ENCODE measurements at places on chromosomes 12 and 14. TPM values are rescaled to one million over a fixed set of nuclear protein-coding genes. Genes with fewer than 3 reads are reported as not detected.

Gene DNAI7
- 1.8 TPM for total RNA-seq

DNA sequence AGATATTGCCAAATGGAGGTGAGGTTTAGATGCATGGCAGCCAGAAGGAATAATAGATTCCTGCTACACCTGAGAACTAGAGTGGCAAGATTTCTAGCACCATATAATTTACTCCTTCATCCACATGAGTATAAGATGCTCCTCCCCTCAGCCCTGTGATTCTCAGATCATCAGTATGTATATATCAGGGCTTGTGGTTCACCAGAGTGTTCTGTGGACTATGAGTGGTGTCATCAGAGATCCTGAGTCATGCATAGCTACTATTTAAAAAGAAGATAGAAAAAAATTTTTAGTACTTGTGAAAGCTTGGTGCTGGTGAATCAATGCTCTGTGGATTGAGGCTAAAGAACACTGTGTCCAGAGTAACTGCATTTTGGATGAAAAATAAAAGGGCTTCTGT lies 285.9 kb downstream of the BMP4 start:
- H3K27ac ChIP-seq: no peak overlapping the region
- H3K4me3 ChIP-seq: no peak overlapping the region
- H3K27me3 ChIP-seq: no peaks in the 10 kb centered on the region
- DNase-seq: no peak
- H3K36me3 ChIP-seq: no peaks in the 10 kb centered on the region

- no peak overlapping the region for H3K4me3 ChIP-seq
- DNase-seq: no peak
- H3K4me1 ChIP-seq: no peaks in the 10 kb centered on the region
- no peak overlapping the region for H3K27ac ChIP-seq
- no peaks in the 10 kb centered on the region for H3K36me3 ChIP-seq
Measured at GRCh38 chr12:89858718-89859117, 150.1 kb upstream of the ATP2B1 start.

GRCh38 chr12:93108985-93109384 lies 179.9 kb upstream of the EEA1 start:
- H3K27ac ChIP-seq: peak overlapping the region; percentile 11
- H3K27me3 ChIP-seq: no peaks in the 10 kb centered on the region
- H3K36me3 ChIP-seq: no peaks in the 10 kb centered on the region
- peaks cover 17% of the 10 kb centered on the region for H3K4me1 ChIP-seq

DNA sequence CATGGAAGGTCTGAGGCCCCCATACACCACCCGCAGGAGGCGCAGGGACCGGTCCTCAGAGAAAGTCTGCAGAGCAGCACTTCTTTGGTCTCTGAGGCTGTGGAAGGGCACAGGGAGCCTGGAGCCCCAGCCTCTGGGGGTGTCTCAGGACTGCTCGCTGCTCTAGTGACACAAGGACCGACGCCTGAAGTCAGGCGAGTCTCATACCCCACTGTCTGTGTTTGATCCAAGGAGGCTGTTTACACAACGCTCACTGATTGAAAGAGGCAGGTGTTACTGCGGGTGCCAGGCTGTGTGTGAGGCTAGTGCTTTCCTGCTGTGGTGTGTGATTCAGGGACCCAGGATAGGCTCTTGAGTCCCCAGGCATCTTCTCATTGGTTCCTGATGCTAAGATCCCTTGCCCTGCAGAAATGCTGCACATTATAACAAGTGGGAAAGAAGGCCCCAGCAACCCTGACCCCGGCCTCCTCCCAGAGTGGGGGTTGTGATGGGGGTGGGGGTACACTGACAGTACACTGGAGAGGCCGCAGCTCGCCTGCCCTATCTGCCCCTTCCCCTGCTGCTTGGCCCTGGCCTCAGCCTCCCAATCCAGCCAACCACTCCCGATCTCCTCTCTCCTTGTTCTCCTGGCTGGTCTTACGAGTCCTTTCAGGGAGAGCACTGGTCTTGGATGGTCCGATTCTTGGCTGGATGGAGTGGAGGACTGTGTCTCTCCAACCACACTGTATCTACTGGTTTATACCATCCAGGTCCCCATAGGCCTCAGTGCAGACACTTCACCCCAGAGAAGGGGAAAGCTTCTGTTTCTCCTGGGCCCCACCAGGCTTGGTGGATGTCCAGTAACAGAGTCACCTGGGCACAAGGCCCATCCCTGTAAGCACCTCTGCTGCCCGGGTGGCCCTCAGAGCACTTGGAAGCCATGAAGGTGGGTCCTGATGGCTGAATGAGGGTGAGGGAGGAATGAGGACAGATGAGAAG lies 6.6 kb downstream of the CACNA2D4 start:
- no peak overlapping the region for H3K4me3 ChIP-seq
- peaks cover 6% of the 10 kb centered on the region for H3K27me3 ChIP-seq
- peak; percentile 7 for DNase-seq

DNA sequence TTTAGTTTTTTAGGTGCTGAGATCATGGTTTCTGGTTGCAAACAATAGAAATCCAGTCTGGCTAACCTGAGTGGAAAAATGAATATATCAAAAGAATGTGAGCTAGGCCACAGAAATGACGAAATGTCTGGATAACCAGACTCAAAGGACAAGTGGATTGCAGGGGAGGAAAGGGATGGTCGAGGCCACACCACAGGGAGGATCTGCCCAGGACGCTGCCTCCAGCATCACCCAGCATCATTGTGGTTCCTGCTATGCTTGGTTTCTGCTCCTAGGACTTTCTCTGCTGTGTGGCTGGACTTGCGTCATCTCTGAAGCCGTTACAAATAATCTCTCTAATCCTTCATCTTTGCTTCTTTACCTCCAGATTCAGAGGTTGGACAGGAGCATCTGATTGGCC lies 80.4 kb downstream of the TTC8 start:
- no peaks in the 10 kb centered on the region for H3K4me1 ChIP-seq
- H3K4me3 ChIP-seq: no peak overlapping the region
- no peak for DNase-seq
- no peak overlapping the region for H3K27ac ChIP-seq

- no peak overlapping the region for H3K4me3 ChIP-seq
- H3K36me3 ChIP-seq: no peaks in the 10 kb centered on the region
- peaks cover 22% of the 10 kb centered on the region for H3K27me3 ChIP-seq
- no peak for DNase-seq
- H3K4me1 ChIP-seq: no peaks in the 10 kb centered on the region
Measured at GRCh38 chr14:69581316-69581935, 6.8 kb upstream of the CCDC177 start.

- H3K4me3 ChIP-seq: no peak overlapping the region
- H3K27me3 ChIP-seq: no peaks in the 10 kb centered on the region
- no peak overlapping the region for H3K27ac ChIP-seq
- no peaks in the 10 kb centered on the region for H3K4me1 ChIP-seq
- peaks cover 17% of the 10 kb centered on the region for H3K36me3 ChIP-seq
- no peak for DNase-seq
Measured at GRCh38 chr12:95522692-95523091, 28.6 kb downstream of the USP44 start.
